Fibroblast of skin of back (primary cell): ENCODE measurements at places on chromosomes 4 and X.

DNA sequence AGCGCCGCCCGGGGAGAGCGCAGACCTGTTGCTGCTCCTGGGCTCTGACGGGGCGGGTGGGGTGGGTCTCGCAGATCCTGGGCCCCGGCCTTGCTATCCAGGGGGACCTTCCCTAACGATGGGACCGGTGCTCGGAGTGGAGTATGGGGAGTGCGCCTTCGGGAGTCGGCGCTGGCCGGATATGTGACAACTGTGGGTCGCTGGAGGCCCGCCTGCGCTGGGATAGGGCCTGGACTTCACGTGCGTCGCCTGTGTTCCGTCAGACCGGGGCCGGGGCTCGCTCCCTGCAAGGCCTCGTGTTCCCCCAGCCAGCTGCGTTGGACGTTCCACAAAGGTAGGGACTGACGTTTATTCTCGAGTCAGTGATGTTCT lies 1.3 kb downstream of the TBL1X start:
- peak; percentile 45 for DNase-seq

GRCh38 chrX:102560423-102561068 lies 38.8 kb upstream of the ARMCX5 start:
- DNase-seq, result no peak

DNA sequence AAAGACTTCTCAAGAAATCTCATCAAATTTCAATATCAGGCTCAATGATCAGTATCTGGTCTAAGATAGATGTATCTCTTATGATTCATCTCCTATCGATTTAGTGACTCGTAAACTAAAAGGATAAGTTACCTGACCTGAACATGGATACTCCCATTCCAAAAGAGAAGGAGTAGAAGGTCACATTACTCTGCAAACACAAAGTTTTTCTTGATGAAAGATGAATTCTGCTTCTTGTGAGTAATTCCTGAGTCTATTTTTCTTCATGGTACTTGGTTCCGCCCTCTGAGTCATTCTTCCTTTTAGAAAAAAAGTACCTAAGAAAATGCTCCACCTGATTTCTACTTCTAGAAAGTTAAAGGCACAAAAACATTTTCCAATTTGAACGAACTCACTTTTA lies 223.1 kb upstream of the SLIT2 start:
- peak; percentile 52 for DNase-seq

DNA sequence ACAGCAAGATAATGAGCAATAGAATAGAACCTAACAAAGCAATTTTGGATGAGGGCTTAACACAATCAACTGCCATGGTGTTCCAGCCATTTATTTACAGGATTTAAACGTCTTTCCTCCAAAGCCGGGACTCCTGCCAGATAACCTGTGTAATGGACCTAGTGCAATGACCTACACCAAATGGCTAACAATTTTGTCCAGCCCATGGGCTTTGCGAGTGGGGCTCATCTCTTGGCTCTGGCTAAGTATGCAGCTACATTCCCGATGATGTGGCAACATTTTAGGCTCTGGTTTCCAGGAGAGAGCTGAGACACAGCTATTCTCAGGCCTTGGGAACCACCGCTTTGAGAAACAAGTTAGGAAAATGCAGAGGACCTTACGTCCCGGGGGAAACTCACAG lies 822.3 kb upstream of the FTHL17 start:
- DNase-seq, result no peak
